Glomerular endothelial cell (primary cell): ENCODE measurements at places on chromosomes 6 and 20.

- no peak for DNase-seq
These were observed 23.3 kb downstream of the NAPB start for GRCh38 chr20:23397961-23398360.

DNA sequence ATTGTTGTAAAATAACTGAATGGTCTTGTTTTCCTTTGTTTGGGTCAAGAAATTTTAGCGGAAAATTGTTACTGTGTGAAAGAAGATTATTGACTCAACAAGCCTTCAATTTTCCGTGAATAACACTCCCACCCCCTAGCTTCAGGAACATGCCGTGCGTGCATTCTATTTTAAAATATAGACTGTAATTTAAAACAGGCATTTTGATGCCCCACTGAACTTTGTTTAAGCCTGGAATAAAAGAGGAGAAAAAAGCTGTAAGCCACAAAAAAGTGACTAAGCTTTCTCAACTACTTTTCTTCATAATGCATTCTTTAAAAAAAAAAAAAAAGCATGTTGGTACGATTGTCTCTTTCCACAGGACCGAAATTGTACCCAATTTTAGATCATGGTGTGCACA lies 166.0 kb downstream of the ARID1B start:
- no peak for DNase-seq

DNA sequence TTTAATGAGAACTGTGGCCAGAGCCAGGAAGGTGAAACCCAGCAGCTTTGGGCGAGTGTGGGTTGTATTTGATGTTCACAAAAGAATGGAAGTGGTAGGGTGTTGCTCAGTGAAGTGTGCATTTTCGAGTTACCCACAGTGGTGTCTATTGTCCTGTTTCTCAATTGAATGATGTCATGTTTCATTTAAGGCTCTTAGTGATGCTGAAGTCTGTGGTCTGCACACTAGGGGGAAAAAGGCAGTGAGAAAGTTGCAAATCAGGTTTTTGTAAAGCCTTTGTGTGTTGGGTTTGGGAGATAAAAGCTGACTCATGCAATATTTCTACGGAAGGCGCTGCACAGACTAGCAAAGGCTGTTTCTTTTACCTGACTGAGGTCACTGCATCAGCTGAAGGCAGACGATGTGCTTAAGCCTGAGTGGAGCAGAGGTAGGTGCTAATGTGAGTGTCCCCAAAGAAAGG lies 121.1 kb downstream of the PLEKHG1 start:
- DNase-seq, result no peak

DNA sequence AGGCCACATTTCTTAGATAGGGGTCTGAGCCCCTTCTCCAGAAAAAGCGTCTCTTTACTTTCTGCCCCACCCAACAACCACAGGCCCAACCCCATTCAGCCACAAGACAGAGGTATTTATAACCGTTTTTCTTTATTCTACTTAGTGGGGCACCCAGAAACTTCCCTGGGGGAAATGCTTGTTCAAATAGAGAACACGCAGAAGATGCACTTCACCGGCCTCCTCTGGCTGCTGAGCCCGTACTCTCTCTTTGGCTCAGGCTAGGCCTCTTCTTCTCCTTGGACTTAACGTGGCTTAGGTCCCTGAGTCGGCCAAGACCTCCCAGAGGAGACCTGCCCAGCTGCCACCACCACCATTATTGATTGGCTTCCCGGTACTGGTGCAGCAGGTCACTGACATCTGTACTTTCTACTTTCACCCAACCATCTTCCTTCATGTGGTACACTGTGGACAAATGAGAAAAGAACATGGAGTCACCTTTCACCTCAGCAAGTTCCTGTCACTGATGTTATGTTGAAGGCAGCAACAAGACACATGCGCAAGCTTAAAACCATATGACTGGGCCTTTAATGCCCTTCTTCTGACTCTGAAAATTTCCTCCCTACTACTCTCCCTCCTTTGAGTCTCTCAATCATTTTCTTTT lies 2.2 kb upstream of the TAP2 start:
- no peak for DNase-seq

DNA sequence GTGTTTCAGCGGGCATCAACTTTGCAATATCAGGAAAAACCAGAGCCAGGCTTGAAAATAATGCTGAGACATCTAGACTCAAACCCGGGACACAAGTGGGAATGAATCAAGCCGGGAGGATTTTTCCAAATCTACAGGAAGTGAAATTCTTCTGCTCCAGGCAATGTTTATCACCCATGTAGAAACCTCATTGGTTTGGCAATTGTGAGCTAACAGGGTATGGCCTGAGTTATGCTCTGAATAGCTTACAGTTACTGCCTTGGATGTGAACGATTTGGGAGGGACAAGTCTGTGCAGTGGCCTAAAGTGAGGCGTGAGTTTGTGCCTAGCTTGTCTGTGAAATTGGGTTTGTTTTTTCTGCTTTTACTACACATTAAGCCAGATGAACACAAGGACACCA lies 87.4 kb downstream of the PCSK2 start:
- DNase-seq, result no peak

- no peak for DNase-seq
These were observed 106.8 kb upstream of the ARMC2 start for GRCh38 chr6:108741331-108741989.

DNA sequence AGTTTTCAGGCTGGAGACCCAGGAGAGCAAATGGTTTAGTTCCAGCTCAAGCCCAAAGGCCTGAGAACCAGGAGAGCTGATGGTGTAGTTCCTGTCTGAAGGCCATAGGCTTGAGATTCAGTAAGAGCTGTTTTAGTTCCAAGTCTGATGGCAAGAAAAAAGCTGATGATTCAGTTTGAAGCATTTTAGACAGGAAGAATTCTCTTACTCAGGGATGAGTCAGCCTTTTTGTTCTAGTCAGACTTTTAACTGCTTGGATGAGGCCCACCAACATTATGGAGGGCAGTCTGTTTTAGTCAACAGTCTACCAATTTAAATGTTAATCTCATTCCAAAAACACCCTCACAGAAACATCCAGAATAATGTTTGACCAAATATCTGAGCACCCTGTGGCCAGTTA lies 2.5 kb downstream of the ZSCAN26 start:
- peak; percentile 67 for DNase-seq
